ENCODE measurements at places on chromosomes 13 and 19.

- no peak for DNase-seq
Measured at GRCh38 chr19:53462861-53463260, 4.7 kb upstream of the ZNF813 start.

- DNase-seq, result no peak
Measured at GRCh38 chr13:80379245-80379644, 38.3 kb upstream of the SPRY2 start.

DNA sequence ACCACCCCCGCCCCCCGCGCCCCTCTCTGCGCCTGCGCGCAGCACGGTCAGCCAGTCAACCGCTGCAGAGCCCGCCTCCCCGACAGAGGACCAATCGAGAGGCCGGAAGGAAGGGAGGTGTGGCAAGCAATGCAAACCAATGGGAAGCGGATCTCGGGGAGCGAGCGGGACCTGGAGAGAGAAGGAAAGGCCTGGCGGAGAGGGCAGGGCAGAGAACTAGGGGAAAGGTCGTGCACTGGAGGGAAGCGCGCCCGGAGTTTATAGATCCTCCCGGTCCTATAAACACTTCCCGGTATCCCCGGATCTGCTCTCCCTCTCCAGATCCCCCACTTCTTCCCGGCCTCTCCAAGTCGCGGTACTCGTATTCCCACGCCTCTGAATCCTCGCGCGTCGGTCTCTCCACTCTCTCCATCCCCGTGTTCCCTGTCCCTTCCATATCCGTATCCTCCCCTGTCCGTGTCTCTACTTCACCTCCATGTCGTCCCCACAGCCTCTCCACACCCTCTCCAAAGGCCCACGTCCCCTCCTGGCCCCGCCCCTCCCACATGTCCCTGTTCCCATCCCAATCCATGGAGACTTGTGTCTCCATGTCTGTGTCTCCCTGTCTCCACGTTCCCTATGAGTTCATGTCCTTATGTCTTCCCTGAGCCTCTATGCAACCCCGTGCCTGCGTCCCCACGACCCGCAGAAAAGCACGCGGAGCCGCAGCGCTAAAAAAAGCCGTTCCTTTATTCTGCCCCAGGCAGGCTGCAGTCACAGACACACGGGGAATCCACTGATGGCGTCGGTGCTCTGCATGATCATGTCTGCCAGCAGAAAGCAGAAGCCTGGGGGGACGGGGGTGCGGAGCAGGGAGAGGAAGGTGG lies 434 bp upstream of the ETFB start:
- peak; percentile 98 for DNase-seq

- peak; percentile 81 for DNase-seq
Measured at GRCh38 chr19:47863514-47863936, 4.5 kb downstream of the TPRX2 start.

DNA sequence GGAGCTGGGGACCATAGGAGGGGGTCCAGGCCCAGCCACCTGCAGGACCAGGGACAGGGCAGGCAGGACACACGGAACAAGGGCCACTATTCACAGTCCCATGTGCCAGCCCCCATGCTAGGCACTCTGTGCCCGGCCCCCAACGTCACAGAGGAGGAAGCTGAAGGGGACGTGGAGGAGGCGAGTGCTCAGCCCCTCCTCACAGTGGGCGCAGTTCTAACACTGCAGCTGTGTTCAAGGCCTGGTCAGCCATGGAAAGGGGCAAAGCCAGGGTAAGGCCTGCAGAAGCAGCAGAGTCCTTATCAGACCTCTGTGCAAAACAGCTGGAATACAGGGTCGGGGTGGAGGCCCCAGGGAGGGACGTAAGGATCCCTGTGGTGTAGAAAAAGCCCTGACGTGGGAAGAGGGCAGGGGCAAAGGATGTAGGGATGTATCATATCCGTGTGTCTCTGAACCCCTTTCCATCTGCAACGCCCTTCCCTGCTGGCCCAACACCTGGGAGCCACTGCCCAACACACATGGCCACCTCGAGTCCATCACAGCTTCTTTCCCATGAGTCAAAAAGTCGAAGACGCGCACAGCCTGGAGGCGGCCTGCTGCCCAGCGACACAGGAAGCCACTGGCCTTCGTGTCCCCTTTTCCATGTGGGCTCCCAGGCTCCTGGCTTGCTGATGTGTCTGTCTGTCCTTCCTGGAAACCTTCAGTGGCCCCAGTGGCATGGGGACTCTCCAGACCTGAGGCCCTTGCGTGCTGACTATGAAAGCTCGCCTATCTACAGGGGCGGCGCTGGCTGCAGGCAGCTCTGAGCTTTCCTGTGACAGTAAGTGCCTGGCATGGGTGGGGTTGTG lies 28.0 kb downstream of the SH3GL1 start:
- DNase-seq, result no peak

DNA sequence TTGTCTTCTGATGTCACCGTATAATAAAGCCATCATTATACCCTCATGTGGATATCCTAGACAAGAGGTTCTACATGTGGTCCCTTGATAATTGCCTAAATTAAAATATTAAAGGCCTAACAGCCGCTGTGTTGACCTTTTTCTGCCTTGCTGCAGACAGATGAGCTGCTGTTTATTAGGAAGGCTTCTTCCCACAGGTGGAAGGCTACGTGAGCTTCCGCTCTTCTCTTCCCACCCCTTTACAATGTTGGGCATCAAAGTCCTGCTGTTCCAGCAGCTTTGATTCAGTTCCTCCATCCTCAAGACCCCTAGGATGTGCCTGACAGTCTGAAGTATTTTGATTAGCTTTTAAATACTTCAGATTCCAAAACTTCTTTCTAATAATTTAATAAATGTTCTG lies 217.1 kb downstream of the PCCA start:
- no peak for DNase-seq

DNA sequence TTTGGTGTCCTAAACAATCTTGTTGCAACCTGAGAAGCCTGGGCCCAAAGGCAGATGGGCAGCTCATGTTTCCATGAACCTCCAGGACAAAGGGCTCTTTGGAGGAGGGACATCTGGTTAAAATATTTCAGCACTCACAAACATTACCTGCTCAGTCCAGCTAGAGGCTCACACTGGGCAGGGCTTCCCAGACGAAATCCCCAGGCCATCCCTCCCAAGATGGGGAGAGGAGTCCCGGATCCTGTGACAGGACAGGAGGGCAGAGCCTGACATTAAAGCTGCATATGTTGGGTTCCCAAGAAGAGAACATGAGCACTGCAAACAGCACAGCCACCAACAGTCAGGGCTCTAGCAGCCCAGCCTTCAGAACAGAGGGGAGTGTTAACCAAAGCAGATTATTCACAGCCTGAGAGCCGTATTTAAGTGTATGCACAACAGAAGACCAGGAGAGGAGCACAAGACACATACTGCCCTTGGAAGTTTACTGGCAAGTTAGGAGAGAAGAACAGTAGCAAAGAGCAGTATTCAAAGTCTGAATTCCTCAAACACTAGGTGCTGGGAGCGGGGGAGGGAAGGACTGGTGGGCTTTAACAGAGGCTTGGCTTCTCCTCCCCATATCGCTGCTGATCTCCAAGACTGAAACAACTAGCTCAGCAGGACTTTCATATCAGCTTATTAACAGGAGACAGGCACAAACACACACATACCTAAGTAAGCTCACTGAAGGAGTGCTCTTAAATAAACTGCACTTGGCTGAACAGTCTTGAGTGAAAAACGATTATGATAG lies 12.3 kb downstream of the ATP7B start:
- no peak for DNase-seq

DNA sequence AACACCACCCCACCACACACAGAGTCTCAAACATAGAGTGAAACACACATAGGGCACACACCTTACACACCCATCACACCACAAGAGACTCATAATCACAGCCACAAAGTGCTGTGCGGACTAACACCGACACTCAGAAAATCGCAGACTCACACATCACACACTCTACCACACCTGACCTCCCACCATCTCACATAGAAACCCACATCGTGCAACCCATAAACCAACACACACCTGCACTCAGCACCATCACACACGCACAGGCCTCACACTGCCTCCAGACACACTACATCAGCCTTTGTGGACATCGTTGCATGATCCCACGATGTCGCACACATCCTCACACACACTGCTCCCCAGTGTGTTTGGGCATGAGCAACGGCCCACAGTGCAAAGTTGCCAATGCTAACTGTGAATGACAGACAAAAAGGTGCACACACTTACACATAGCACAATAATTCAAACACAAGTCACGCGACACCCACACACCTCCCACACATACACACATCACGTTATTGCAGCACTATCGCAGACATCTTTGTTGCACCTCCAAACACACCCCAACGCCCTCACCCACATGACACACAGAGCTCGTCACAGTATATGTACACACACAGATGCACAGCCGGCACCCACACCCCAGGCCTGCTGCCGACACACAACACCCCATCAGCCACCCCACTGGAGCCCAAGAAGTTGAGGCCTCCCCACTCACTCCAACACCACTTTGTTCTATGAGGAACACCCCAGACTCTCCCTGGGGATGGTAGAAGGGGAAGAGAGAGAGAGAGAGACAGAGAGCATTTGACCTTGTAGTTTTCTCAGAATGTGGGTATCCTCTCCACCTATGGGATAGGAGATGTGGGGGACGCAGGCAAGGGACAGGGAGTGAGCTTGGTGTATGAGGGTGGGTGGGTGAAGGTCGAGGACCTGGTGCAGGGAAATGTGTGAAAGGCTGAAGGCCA lies 1.2 kb upstream of the ATP1A3 start:
- DNase-seq, result no peak

DNA sequence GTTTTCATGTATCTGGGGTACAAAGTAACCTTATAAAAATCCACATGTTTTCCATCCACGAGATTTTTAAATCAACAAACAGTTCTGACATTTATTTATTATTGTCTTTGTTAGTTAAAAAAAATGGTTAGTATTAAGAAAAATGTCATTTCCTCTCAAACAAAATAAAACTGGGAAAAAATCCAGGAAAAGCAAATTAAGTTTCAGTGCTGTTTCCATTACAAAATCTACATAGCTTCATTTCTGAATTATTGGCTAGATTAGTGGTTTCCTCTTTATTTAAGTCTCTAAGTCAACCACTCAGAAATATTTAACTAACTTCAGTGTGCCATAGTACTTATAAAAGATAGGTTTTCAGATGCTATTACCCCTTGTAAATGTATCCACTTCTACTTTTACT lies 49.1 kb downstream of the MZT1 start:
- DNase-seq, result no peak

DNA sequence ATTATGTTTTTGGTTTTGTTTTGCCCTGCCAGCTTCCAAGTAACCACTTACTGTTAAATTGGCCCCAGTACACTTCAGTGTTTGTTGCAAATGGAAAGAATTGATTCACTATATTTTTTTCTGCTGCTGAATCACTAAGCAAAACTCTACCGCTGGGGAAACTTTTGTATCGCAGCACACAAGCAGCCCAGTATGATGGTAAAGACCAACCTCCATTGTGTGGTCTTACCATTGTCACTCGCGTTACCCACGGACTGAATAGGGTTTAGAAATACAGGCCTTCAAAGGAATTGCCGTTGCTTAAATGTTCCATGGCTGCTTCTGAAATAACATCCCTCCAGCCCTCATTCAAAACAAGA lies 7.9 kb downstream of the SPATA13 start:
- DNase-seq, result no peak

DNA sequence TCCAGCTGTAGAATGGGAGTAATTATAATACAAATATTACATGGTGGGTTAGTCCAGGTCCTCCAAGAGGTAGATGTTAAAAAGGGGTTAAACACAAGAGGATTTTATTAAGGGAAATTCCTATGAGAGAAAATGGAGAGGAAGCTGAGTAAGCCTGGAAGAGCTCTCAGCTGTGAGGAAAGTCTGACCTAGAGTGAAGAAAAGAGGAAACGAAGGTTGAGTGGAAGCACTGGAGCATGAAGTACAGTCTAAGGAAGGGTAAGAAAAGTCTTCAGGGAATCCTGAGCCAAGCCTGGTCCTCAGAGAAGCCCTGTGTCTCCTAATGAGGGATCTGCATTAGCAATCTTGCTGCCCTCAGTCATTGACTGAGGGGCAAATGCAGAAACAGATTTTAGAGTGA lies 506.2 kb downstream of the GPC5 start:
- DNase-seq, result no peak

GRCh38 chr19:5078666-5079065 lies 109.8 kb downstream of the KDM4B start:
- DNase-seq, result no peak

GRCh38 chr19:30880551-30880950 lies 468.7 kb downstream of the TSHZ3 start:
- no peak for DNase-seq

DNA sequence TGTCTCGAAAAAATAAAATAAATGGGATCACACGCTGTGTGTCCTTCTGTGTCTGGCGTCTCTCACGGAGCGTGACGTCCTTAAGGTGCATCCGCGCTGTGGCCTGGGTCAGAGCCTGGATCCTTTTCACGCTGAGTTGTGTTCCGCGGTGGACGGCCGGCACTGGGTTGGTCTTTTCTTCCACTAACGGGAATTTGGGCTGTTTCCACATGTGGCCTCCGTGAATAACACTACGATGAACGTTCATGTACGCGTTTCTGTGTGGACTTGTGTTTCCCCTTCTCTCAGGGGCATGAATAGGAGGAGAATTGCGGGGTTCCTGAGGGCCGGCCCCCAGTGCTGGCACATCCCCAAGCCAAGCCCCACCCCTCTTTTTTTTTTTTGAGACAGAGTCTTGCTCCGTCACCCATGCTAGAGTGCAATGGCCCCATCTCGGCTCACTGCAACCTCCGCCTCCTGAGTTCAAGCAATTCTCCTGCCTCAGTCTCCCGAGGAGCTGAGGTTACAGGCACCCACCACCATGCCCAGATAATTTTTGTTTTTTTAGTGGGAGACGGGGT lies 6.2 kb upstream of the PTBP1 start:
- no peak for DNase-seq

DNA sequence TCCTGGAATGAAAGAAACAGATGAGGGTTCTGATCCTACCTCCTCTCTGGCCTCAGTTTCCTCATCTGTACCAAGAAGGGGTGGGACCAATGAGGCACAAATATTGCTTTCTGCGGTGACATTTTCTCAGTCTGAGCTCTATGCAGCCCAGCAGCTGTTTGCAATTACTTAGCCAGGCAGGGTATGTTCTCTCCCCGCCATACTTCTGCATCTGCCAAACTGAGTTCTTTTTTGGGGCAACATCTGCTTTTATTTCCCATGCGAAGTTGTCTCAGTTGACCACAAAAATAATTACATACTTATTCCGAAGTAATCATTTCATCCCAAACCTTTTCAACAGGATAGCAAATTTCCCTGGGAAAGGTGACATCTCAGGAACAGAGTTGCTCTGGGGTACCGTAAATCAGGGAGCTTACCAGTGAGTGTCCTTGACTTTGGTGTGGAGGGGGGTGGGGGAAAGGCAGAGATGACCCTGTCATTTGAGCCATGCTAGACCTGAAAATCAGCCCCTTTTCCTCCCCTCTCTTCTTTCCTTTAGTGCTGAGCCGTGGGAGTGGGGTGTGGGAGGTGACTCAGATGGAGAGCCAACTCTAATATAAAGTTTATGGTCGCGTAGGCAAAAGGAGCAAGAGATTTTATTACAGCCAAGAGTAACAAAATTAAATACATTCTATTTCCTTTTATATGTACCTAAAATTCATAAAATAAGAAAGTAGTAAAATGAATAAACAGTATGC lies 165.7 kb upstream of the KL start:
- no peak for DNase-seq

- DNase-seq, result peak; percentile 18
Measured at GRCh38 chr13:74062933-74063332, 71.3 kb downstream of the KLF12 start.

Measured in tibial nerve (tissue), 4 donors.